Tibial nerve (tissue), 4 donors: ENCODE measurements at places on chromosomes 4 and X.

GRCh38 chr4:8542776-8543525 lies 37.2 kb upstream of the GPR78 start:
- DNase-seq: no peak
- H3K4me3 ChIP-seq: no peak overlapping the region
- H3K27me3 ChIP-seq: no peaks in the 10 kb centered on the region
- no peak overlapping the region for H3K27ac ChIP-seq

DNA sequence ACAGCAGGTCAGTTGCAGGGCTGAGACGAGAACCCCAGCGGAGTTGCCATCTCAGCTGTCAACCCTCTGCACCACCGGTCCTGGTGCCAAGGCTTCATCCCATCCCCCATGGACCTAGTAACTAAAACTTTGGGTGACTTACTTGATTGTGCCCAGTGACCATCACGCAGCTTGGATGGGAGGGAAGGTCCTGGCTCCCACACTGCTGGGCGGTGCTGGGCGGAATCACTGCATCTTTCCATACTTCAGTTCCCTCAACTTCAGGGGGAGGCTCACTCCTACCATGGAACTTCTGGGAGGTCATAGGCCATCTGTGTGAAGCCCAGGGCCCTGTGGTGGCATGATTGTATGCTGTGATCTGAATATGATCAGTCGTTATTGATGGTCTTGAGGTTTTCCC lies 26.2 kb upstream of the JAKMIP1 start:
- H3K4me3 ChIP-seq: no peak overlapping the region
- no peak for DNase-seq
- H3K27ac ChIP-seq: no peak overlapping the region
- H3K4me1 ChIP-seq: no peaks in the 10 kb centered on the region

DNA sequence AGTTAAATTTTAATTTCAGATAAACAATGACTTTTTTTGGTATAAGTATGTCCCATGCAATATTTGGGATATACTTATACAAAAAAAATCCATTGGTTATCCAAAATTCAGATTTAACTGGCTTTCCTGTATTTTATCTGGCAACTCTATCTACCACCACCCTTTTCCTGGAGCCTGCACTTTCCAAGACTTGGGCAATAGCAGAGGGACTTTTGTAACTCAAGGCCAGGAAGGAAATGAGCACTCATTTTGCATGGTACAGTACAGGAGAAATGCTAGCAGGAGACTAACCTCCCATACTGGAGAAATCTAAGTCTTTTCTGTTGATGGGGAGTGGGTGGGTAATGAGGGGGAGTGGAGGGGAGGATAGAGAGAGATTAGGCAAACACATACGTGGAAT lies 37.7 kb upstream of the PLAC1 start:
- peak; percentile 6 for DNase-seq
- no peak overlapping the region for H3K27ac ChIP-seq
- H3K4me3 ChIP-seq: no peak overlapping the region
- H3K27me3 ChIP-seq: no peaks in the 10 kb centered on the region

- peak overlapping the region; percentile 43 for H3K27ac ChIP-seq
- H3K4me3 ChIP-seq: no peak overlapping the region
Measured at GRCh38 chrX:69107231-69107739, 58.0 kb downstream of the PJA1 start.

DNA sequence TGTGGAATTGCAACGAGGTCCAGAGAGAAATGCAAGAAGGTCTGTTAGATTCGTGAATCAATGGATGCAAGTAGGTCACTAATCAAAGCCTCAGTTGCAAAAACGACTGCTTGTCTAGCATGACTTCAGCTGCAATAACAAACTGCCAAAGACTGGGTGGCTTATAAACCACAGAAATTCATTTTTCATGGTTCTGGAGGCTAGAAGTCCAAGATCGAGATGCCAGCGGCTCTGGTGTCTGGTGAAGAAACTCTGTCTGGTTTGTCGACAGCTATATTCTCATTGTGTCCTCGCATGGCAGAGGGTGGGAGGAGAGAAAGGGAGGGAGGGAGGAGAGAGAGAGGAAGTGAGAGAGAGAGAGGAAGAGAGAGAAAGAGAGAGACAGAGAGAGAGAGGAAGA lies 114.7 kb downstream of the MXRA5 start:
- no peak overlapping the region for H3K4me3 ChIP-seq
- no peak for DNase-seq
- H3K27me3 ChIP-seq: no peaks in the 10 kb centered on the region
- H3K4me1 ChIP-seq: no peaks in the 10 kb centered on the region
- no peak overlapping the region for H3K27ac ChIP-seq

GRCh38 chr4:48190839-48191238 lies 56.8 kb upstream of the TXK start:
- no peak for DNase-seq
- H3K27me3 ChIP-seq: no peaks in the 10 kb centered on the region
- H3K4me3 ChIP-seq: no peak overlapping the region
- H3K27ac ChIP-seq: no peak overlapping the region
- no peaks in the 10 kb centered on the region for H3K36me3 ChIP-seq

DNA sequence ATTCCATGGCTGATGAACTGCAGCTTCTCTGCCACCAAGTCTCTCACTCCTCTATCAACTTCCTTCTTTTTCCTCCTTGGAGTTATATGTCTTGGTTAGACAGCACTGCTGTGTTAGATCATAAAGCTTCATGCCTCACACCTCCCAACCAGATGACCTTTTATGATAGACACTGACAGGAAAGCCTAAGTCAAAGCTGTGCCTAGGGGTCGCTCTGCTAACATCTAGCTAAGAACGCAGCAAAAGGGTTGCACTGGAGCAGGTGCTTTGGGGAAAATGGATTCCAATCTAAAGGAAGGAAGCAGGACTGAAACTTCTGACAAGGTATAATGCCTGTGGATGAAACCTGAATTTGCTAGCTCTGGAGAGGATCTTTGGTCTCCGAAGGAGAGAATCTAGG lies 509.7 kb downstream of the SMARCA1 start:
- H3K4me1 ChIP-seq: no peaks in the 10 kb centered on the region
- H3K27me3 ChIP-seq: no peaks in the 10 kb centered on the region
- H3K27ac ChIP-seq: no peak overlapping the region
- H3K36me3 ChIP-seq: no peaks in the 10 kb centered on the region
- DNase-seq: no peak

- H3K4me1 ChIP-seq: no peaks in the 10 kb centered on the region
- no peak overlapping the region for H3K4me3 ChIP-seq
- DNase-seq: no peak
- H3K27me3 ChIP-seq: no peaks in the 10 kb centered on the region
- no peak overlapping the region for H3K27ac ChIP-seq
Measured at GRCh38 chr4:67744561-67745283, 9.5 kb downstream of the GNRHR start.

- H3K4me3 ChIP-seq: no peak overlapping the region
- no peaks in the 10 kb centered on the region for H3K4me1 ChIP-seq
- no peak for DNase-seq
- no peaks in the 10 kb centered on the region for H3K36me3 ChIP-seq
- H3K27me3 ChIP-seq: no peaks in the 10 kb centered on the region
Measured at GRCh38 chrX:66680451-66680850, 41.6 kb upstream of the EDA2R start.

DNA sequence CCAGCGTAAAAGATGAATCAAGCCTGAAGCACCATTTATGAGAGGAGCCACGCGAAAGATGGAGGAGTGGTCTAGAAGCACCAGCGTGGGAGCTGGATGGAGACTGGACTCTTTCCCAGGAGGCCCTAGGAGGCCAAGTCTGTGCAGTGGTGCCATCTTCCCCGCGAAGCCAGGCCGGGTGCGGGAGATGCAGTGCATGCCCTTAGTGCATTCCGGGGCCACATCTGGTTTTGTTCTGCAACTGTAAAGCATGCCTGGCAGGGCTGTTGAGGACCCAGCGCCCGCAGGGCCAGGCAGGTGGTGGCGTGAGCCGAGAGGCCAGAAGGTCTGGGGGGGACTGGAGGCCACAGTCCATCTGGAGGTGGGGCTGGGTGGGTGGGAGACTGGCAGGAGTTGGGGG lies 78.6 kb upstream of the ADRA2C start:
- DNase-seq: no peak
- H3K4me1 ChIP-seq: no peaks in the 10 kb centered on the region
- H3K27ac ChIP-seq: no peak overlapping the region
- H3K4me3 ChIP-seq: no peak overlapping the region
- no peaks in the 10 kb centered on the region for H3K27me3 ChIP-seq

DNA sequence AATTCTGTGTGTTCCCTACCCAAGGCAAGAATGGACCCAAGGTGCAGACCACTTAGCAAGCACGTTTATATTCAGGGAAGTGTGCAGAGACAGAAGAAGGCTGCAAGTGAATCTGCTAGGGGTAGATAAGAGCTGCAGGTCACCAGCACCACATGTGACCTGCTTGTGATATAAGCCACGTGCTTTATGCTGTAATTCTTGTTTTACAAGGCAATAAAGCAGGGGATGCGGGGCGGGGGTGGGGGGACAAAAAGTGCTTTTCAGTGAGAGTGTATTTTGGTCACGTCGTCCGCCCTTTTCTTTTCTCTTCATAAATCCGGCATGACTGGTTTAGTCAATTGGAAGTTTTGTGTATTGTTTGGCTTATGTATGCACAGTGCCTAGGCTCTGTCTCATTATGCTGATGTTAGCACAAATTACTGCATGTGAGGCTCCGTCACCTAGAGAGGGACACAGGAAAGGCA lies 192.7 kb downstream of the RBMX2 start:
- H3K4me1 ChIP-seq: no peaks in the 10 kb centered on the region
- no peak overlapping the region for H3K27ac ChIP-seq
- H3K4me3 ChIP-seq: no peak overlapping the region

GRCh38 chr4:26178854-26179253 lies 142.0 kb upstream of the RBPJ start:
- peak; percentile 50 for DNase-seq
- H3K36me3 ChIP-seq: no peaks in the 10 kb centered on the region
- peaks cover under 1% of the 10 kb centered on the region for H3K4me1 ChIP-seq
- H3K27me3 ChIP-seq: no peaks in the 10 kb centered on the region
- no peak overlapping the region for H3K4me3 ChIP-seq

DNA sequence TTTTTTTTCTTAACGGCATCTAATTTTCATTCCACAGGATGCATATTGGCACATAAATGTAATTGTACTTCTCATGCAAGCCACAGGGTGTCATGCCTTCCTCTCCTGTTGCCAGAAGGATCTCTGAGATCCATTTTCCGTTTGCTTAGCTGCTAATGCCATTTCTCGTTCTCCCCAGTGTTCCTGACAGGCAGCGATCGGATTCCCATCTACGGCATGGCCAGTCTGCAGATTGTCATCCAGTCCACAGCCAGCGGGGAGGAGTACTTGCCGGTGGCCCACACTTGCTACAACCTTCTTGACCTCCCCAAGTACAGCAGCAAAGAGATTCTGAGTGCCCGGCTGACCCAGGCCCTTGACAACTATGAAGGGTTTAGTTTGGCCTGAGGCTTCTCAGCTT lies 8.9 kb upstream of the NAP1L5 start:
- H3K4me1 ChIP-seq: no peaks in the 10 kb centered on the region
- H3K4me3 ChIP-seq: no peak overlapping the region
- H3K36me3 ChIP-seq: no peaks in the 10 kb centered on the region

- H3K27me3 ChIP-seq: peaks cover 56% of the 10 kb centered on the region
- no peak overlapping the region for H3K27ac ChIP-seq
- H3K4me3 ChIP-seq: no peak overlapping the region
- no peaks in the 10 kb centered on the region for H3K36me3 ChIP-seq
- no peak for DNase-seq
Measured at GRCh38 chr4:1463927-1464540, 57.8 kb upstream of the NKX1-1 start.

DNA sequence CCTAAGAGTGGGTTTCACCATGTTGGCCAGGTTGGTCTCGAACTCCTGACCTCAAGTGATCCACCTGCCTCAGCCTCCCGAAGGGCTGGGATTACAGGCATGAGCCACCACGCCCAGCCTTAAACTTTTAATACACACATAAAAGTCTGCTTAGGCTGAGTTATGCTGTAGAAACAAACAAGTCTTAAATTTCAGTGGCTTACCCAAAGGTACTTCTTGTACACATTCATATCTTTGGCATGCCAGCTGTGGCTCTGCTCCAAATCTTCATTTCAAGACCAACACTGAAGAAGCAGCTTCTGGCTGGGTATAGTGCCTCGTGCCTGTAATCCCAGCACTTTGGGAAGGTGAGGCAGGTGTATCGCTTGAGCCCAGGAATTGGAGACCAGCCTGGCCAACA lies 80.3 kb downstream of the PPEF2 start:
- H3K4me3 ChIP-seq: no peak overlapping the region
- no peaks in the 10 kb centered on the region for H3K27me3 ChIP-seq
- H3K36me3 ChIP-seq: no peaks in the 10 kb centered on the region
- DNase-seq: no peak

DNA sequence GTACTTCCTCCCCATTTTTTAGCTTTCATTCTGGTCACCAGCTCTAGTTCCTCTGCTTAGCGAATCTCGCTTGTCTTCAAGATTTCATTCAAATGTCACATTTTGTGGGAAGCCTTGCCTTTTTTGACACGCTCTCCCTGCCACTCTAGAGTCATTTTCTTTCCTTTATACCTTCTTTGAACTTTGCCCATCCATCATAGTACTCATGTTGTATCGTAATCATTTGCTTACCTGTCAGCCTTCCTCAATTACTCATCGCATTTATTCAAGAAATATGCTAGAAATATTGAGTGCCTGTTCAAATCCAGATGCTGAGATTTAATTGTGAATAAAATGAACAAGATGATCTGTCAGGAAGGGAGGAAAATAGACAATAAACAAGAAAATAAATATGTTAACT lies 21.8 kb downstream of the TSPAN7 start:
- H3K27me3 ChIP-seq: no peaks in the 10 kb centered on the region
- H3K4me1 ChIP-seq: no peaks in the 10 kb centered on the region
- H3K4me3 ChIP-seq: no peak overlapping the region
- no peak for DNase-seq
- H3K27ac ChIP-seq: no peak overlapping the region

GRCh38 chr4:150782311-150782710 lies 200.4 kb downstream of the MAB21L2 start:
- H3K27ac ChIP-seq: no peak overlapping the region
- H3K4me3 ChIP-seq: no peak overlapping the region
- no peak for DNase-seq
- no peaks in the 10 kb centered on the region for H3K36me3 ChIP-seq

GRCh38 chr4:79920163-79920853 lies 152.7 kb downstream of the ANTXR2 start:
- no peaks in the 10 kb centered on the region for H3K4me1 ChIP-seq
- no peak overlapping the region for H3K27ac ChIP-seq
- no peak for DNase-seq
- H3K4me3 ChIP-seq: no peak overlapping the region
- H3K27me3 ChIP-seq: no peaks in the 10 kb centered on the region

GRCh38 chrX:44871931-44872820 lies 812 bp upstream of the KDM6A start:
- H3K36me3 ChIP-seq: no peaks in the 10 kb centered on the region
- peak overlapping the region; percentile 62 for H3K4me3 ChIP-seq
- peak; percentile 4 for DNase-seq
- H3K27ac ChIP-seq: peak overlapping the region; percentile 97

DNA sequence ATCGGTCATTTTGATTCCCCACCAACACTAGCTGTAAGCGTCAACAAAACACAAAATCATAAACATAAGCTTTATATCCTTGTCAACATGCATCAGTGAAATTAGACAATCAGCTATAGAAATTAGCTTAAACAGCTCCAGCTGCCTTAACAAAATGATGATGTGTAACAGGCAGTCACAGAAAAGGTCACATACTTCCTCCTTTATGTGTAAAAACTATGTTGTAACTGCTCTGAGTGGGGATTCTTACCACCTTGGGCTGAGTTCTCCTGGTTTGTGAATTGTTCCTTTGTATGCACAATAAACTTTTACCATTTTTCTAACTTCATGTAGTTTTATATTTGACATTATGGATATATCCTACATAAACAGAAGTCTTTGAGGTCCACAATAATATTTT lies 73.9 kb upstream of the MAP9 start:
- no peak for DNase-seq
- H3K27me3 ChIP-seq: no peaks in the 10 kb centered on the region
- H3K27ac ChIP-seq: no peak overlapping the region
- no peak overlapping the region for H3K4me3 ChIP-seq
- no peaks in the 10 kb centered on the region for H3K4me1 ChIP-seq
- no peaks in the 10 kb centered on the region for H3K36me3 ChIP-seq
